ENCODE measurements at places on chromosomes 1 and 21.

DNA sequence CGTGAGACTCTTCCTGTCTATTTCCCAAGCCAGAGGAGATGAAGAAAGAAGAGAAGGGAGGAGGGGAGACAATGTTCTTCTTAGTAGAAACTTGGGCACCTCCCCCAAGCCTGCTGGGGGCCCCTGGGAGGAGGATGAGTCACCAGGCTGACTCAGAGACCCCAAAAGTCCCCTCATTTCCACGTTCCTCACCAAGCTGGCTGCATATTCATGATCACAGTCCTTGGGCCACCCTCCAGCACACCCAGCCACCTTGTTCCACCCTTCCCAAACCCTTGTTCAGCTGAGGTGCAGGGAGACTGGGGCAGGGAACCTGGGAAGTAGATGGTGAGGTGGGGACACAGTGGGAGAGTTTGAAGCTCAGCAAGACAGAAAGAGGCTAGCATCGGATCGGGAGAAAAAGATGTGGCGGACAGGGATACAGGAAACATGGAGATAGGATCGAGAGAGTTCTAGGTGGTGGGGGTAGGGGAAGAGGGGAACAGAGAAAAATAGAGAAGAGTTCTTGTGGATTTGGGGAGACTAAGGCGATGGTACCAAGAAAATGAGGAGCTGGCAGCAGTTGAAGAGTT is 712 bp downstream of the RAB13 start:
- H3K36me3 ChIP-seq = peaks cover 3% of the 10 kb centered on the region
- no peaks in the 10 kb centered on the region for H3K27me3 ChIP-seq
- H3K4me1 ChIP-seq = peaks cover 35% of the 10 kb centered on the region
- peak overlapping the region; percentile 62 for H3K4me3 ChIP-seq

DNA sequence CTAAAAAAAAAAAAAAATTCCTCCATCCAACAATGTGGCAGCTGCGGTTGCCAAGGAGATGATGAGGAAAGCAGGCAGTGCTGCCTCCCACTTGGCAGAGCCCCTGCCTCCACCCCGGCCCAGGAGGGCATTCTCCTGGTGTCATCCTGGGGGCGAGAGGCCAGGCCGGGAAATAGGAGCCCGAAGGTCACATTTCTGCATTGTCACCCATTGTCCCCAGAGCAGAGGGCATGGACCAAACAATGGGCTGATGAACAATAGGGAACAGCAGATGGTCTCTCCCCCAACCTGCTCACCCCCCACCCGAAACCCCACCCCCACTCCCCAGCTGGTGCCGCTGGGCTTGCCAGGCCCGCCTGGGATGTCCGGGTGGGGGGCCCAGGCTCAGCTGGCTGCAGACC is 37.3 kb downstream of the CAMK2N1 start:
- no peaks in the 10 kb centered on the region for H3K4me1 ChIP-seq
- peaks cover 18% of the 10 kb centered on the region for H3K27me3 ChIP-seq
- no peaks in the 10 kb centered on the region for H3K36me3 ChIP-seq

- H3K27me3 ChIP-seq = peaks cover 2% of the 10 kb centered on the region
- peaks cover 5% of the 10 kb centered on the region for H3K36me3 ChIP-seq
- peaks cover 20% of the 10 kb centered on the region for H3K4me1 ChIP-seq
- no peak overlapping the region for H3K4me3 ChIP-seq
- no peak overlapping the region for H3K27ac ChIP-seq
- no peak for DNase-seq
Observed at GRCh38 chr1:243258731-243259130, 2.9 kb downstream of the SDCCAG8 start.

DNA sequence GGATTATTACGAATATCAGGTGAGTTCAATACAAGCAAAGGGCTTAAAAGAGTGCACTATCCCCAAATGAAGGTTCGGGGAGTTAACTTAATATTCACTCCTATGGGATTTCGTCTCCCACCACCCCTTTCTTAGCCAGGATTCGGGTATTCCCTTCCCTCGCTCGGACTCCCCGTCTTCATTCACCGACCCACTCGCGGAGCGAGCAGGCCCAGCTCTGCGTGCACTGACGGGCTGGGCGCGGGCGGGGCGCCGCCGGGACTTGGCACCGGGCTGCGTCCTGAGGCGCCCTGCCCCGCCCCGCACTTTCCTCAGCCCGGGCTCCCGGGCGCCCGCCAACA is 7.7 kb upstream of the MPZL1 start:
- H3K27me3 ChIP-seq = peaks cover 15% of the 10 kb centered on the region
- H3K36me3 ChIP-seq = peaks cover 2% of the 10 kb centered on the region
- peak overlapping the region; percentile 69 for H3K27ac ChIP-seq
- H3K4me3 ChIP-seq = peak overlapping the region; percentile 80
- no peak for DNase-seq
